ENCODE measurements at places on chromosomes 11 and 22. TPM values are rescaled to one million over a fixed set of nuclear protein-coding genes. Genes with fewer than 3 reads are reported as not detected.
A peak's percentile ranks its signal among the peaks of the same experiment; 100 is the strongest.

The CALCA gene
- total RNA-seq, result not detected

The PDHX gene
- 27.7 TPM for total RNA-seq

The MUC5AC gene
- total RNA-seq, result not detected

The KRTAP5-7 gene
- total RNA-seq, result 0.29 TPM

The ADAMTS8 gene
- not detected for total RNA-seq

The CAPN5 gene
- 0.89 TPM for total RNA-seq

The OR6M1 gene
- total RNA-seq, result not detected

The CREB3L1 gene
- not detected for total RNA-seq

The NAALAD2 gene
- total RNA-seq, result not detected

The OR10AG1 gene
- not detected for total RNA-seq

The SMC1B gene
- total RNA-seq, result 0.58 TPM

GRCh38 chr11:106524436-106524835 lies 447.0 kb downstream of the AASDHPPT start:
- H3K4me3 ChIP-seq, result no peak overlapping the region
- H3K27ac ChIP-seq, result no peak overlapping the region
- no peak for DNase-seq
- no peaks in the 10 kb centered on the region for H3K4me1 ChIP-seq
- H3K36me3 ChIP-seq, result no peaks in the 10 kb centered on the region
- no peaks in the 10 kb centered on the region for H3K27me3 ChIP-seq

DNA sequence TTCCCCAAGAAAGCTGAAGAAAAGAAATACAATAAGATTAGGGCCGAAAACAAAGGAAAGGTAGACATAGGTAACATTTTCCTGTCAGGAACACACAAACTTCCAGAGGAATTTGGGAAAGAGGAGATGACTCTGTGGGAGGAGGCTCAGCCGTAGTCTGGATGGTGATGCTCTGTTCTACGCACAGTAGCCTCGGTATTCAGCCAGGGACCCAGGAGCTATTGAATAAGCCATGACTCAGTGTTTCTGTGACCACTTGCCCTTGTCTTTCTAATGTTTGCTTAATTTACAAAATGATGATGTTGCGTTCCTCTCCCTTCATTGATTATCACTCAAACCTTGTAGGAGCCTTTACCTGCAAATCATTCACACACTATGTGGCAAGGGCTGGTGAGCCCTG lies 745.0 kb downstream of the NTM start:
- H3K27me3 ChIP-seq, result no peaks in the 10 kb centered on the region
- no peak for DNase-seq
- H3K4me3 ChIP-seq, result no peak overlapping the region
- H3K27ac ChIP-seq, result no peak overlapping the region
- no peaks in the 10 kb centered on the region for H3K36me3 ChIP-seq
- H3K4me1 ChIP-seq, result no peaks in the 10 kb centered on the region

- H3K4me3 ChIP-seq, result peak overlapping the region; percentile 49
- no peaks in the 10 kb centered on the region for H3K27me3 ChIP-seq
- H3K36me3 ChIP-seq, result peaks cover 47% of the 10 kb centered on the region
- peaks cover 64% of the 10 kb centered on the region for H3K4me1 ChIP-seq
- no peak for DNase-seq
- peak overlapping the region; percentile 84 for H3K27ac ChIP-seq
These were observed 89.0 kb upstream of the CD44 start for GRCh38 chr11:35049859-35050531.

DNA sequence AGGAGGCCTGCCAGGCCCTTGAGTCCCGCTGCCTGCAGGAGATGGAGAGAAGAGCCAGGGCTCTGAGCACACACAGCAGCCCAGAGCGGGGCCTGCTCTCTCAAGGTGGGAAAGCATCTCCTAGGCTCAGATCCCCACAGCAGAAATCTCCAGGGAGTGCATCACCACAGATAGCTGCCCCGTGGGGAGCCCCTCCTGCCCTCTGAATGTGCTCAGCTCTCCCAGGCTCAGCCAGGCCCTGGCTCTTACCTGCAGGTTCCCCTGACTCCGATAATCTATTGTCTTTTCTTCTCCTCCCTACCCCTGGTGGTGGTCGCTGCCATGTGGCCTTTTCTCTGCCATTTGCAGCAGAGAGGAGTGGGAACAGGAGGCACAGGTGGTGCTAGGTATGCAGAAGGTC lies 49.9 kb downstream of the BTG4 start:
- no peak overlapping the region for H3K27ac ChIP-seq
- H3K4me1 ChIP-seq, result no peaks in the 10 kb centered on the region
- peaks cover 26% of the 10 kb centered on the region for H3K27me3 ChIP-seq

GRCh38 chr22:28009272-28009827 lies 90.3 kb upstream of the PITPNB start:
- H3K27ac ChIP-seq, result no peak overlapping the region
- no peaks in the 10 kb centered on the region for H3K36me3 ChIP-seq
- H3K4me3 ChIP-seq, result no peak overlapping the region
- no peaks in the 10 kb centered on the region for H3K27me3 ChIP-seq
- peak; percentile 76 for DNase-seq

- no peaks in the 10 kb centered on the region for H3K36me3 ChIP-seq
- H3K27ac ChIP-seq, result no peak overlapping the region
- no peaks in the 10 kb centered on the region for H3K4me1 ChIP-seq
- no peak for DNase-seq
These were observed 50.5 kb upstream of the AMOTL1 start for GRCh38 chr11:94717667-94718066.

- no peak for DNase-seq
These were observed 9.5 kb downstream of the OR5P2 start for GRCh38 chr11:7787239-7787638.

DNA sequence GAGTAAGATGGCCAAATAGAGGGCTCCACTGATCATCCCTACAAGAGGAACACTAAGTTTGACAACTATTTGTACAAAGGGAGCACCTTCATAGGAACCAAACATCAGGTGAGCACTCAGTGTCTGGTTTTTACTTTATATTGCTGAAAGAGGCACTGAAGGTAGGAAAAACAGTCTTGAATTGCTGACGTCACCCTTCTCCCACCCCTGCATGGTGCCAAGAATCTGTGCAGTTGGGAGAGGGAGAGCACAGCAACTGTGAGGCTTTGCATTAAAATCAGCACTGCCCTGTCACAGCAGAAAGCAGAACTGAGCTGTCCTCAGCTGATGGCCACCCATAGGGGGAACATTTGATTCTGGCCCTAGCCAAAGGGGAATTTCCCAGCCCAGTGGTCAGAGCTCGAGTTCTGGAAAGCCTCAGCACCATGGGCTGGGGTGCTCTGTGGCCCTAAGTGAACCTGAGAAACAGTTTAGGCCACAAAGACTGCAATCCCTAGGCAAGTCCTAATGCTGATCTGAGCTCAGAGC lies 37.9 kb downstream of the PIWIL3 start:
- H3K4me1 ChIP-seq, result no peaks in the 10 kb centered on the region
- no peak for DNase-seq
- H3K27ac ChIP-seq, result no peak overlapping the region
- H3K4me3 ChIP-seq, result no peak overlapping the region

- DNase-seq, result no peak
- no peaks in the 10 kb centered on the region for H3K36me3 ChIP-seq
- H3K4me1 ChIP-seq, result no peaks in the 10 kb centered on the region
- no peaks in the 10 kb centered on the region for H3K27me3 ChIP-seq
- no peak overlapping the region for H3K27ac ChIP-seq
These were observed 537.4 kb downstream of the MN1 start for GRCh38 chr22:27264184-27264583.

DNA sequence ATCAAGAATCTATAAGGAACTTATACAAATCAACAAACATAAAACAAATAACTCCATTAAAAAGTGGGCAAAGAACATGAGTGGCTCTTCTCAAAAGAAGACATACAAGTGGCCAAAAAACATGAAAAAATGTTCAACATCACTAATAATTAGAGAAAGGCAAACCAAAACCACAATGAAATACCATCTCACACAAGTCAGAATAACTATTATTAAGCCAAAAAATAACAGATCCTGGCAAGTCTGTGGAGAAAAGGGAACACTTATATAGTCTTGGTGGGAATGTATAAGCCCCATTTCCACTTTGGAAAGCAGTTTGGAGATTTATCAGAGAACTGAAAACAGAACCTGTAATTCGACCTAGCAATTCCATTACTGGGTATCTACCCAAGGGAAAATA lies 921.0 kb downstream of the KCNA4 start:
- H3K4me3 ChIP-seq, result no peak overlapping the region
- no peak for DNase-seq
- no peak overlapping the region for H3K27ac ChIP-seq

DNA sequence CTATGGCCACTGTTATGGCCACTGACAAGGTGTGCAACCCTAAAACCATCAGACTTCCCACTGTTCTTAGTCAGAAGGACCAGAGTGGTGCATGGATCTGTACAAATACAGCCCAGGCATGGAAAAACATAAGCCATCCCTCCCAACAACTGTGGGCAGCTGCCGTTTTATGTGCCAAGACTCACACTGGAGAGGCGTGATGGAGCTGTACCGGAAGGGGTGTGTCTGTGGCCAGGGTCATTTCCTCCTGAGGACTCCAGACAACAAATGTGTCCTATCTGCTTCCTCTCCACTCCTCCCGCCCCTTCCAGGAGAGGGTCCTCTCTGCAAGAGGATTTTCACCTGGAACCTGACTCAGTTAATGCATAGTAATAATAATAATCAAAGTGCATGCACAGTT lies 29.5 kb downstream of the KCNJ1 start:
- peaks cover 44% of the 10 kb centered on the region for H3K4me1 ChIP-seq
- peaks cover 8% of the 10 kb centered on the region for H3K36me3 ChIP-seq
- peak overlapping the region; percentile 7 for H3K27ac ChIP-seq
- no peaks in the 10 kb centered on the region for H3K27me3 ChIP-seq
- DNase-seq, result peak; percentile 36
- no peak overlapping the region for H3K4me3 ChIP-seq

DNA sequence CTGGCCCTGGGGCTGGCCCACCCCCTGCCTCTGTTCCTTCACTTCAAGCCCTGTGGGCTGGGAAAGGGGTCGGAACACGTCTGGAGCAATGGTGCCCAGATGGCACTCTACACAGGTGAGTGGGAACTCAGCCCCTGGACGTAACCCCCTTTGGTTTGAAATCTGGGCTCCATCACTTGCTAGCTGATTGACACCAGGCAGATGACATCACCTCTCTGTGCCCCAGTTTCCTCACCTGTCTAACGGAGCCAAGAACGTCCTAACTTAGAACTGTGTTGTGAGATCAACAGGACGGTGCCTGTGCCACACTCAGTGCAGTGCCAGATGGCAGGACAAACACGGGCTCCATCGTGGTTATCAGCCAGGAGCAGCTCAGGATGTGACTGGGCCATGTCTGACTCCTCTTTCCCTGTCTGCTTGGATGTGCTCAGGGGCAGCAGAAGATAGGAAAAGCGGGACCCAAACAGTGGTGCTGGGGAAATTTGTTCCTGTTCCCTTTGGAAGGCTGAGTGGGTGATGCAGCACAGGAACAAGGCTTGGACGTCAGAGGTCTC lies 24.4 kb downstream of the NPTXR start:
- no peaks in the 10 kb centered on the region for H3K4me1 ChIP-seq
- H3K4me3 ChIP-seq, result no peak overlapping the region
- DNase-seq, result no peak

GRCh38 chr22:44202261-44202789 lies 21.6 kb downstream of the PARVG start:
- peaks cover 27% of the 10 kb centered on the region for H3K4me1 ChIP-seq
- H3K4me3 ChIP-seq, result no peak overlapping the region
- peaks cover 33% of the 10 kb centered on the region for H3K36me3 ChIP-seq
- DNase-seq, result no peak
- H3K27ac ChIP-seq, result no peak overlapping the region
- no peaks in the 10 kb centered on the region for H3K27me3 ChIP-seq

- H3K27ac ChIP-seq, result peak overlapping the region; percentile 31
- peak overlapping the region; percentile 48 for H3K4me3 ChIP-seq
- H3K4me1 ChIP-seq, result peaks cover 13% of the 10 kb centered on the region
- DNase-seq, result no peak
- H3K36me3 ChIP-seq, result peaks cover 2% of the 10 kb centered on the region
- peaks cover 48% of the 10 kb centered on the region for H3K27me3 ChIP-seq
These were observed 2.0 kb upstream of the LARGE1 start for GRCh38 chr22:33922349-33922681.

DNA sequence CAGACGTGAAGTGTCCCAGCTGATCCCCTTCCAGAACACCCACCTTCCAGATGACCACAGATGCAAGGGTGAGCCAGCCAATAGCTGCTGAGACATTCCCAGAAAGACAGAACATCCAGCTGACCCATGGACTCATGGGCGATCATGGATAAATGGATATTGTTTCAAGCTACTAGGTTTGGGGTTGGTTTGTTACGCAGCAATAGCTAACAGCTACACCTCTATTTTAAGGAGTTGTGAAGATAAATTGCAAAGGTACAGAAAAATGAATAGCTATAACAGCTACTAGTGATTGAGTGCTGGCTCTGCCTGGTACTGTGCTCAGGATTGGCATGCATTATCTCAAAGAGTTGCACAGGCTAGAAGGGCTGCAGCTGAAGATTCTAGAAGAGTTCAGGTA lies 122.5 kb downstream of the MIAT start:
- no peak overlapping the region for H3K27ac ChIP-seq
- H3K27me3 ChIP-seq, result no peaks in the 10 kb centered on the region
- no peaks in the 10 kb centered on the region for H3K4me1 ChIP-seq
- DNase-seq, result no peak
- H3K36me3 ChIP-seq, result peaks cover 50% of the 10 kb centered on the region
- H3K4me3 ChIP-seq, result no peak overlapping the region

- no peaks in the 10 kb centered on the region for H3K36me3 ChIP-seq
- H3K4me1 ChIP-seq, result no peaks in the 10 kb centered on the region
- DNase-seq, result no peak
- no peaks in the 10 kb centered on the region for H3K27me3 ChIP-seq
- no peak overlapping the region for H3K4me3 ChIP-seq
- no peak overlapping the region for H3K27ac ChIP-seq
These were observed 25.8 kb upstream of the KCNQ1OT1 start for GRCh38 chr11:2725368-2726300.

- no peaks in the 10 kb centered on the region for H3K4me1 ChIP-seq
- H3K36me3 ChIP-seq, result no peaks in the 10 kb centered on the region
These were observed 329.9 kb upstream of the ISX start for GRCh38 chr22:34736081-34736480.

- H3K27ac ChIP-seq, result no peak overlapping the region
- H3K4me3 ChIP-seq, result no peak overlapping the region
- no peak for DNase-seq
- no peaks in the 10 kb centered on the region for H3K27me3 ChIP-seq
- no peaks in the 10 kb centered on the region for H3K4me1 ChIP-seq
These were observed 14.0 kb upstream of the ACR start for GRCh38 chr22:50723991-50724390.

- peaks cover 37% of the 10 kb centered on the region for H3K4me1 ChIP-seq
- no peak overlapping the region for H3K4me3 ChIP-seq
- peak overlapping the region; percentile 43 for H3K27ac ChIP-seq
- peak; percentile 55 for DNase-seq
- no peaks in the 10 kb centered on the region for H3K27me3 ChIP-seq
These were observed 19.9 kb downstream of the CARS1 start for GRCh38 chr11:3037040-3037944.

GRCh38 chr11:119912229-119912628 lies 183.2 kb upstream of the NECTIN1 start:
- H3K27ac ChIP-seq, result no peak overlapping the region
- H3K4me3 ChIP-seq, result no peak overlapping the region
- H3K4me1 ChIP-seq, result no peaks in the 10 kb centered on the region
- H3K27me3 ChIP-seq, result peaks cover 3% of the 10 kb centered on the region
- no peaks in the 10 kb centered on the region for H3K36me3 ChIP-seq

- H3K36me3 ChIP-seq, result no peaks in the 10 kb centered on the region
- no peak overlapping the region for H3K27ac ChIP-seq
- DNase-seq, result no peak
- H3K27me3 ChIP-seq, result peaks cover 77% of the 10 kb centered on the region
- no peak overlapping the region for H3K4me3 ChIP-seq
These were observed 2.8 kb upstream of the KCNJ5 start for GRCh38 chr11:128888034-128888985.

All from activated CD4-positive, alpha-beta T cell treated with anti-CD3 and anti-CD28 coated beads, Interleukin-2, amount 10 ng/mL, durations not matched to agents 7 days and 5 days (primary cell).